ENCODE measurements at places on chromosomes 12 and 14.

DNA sequence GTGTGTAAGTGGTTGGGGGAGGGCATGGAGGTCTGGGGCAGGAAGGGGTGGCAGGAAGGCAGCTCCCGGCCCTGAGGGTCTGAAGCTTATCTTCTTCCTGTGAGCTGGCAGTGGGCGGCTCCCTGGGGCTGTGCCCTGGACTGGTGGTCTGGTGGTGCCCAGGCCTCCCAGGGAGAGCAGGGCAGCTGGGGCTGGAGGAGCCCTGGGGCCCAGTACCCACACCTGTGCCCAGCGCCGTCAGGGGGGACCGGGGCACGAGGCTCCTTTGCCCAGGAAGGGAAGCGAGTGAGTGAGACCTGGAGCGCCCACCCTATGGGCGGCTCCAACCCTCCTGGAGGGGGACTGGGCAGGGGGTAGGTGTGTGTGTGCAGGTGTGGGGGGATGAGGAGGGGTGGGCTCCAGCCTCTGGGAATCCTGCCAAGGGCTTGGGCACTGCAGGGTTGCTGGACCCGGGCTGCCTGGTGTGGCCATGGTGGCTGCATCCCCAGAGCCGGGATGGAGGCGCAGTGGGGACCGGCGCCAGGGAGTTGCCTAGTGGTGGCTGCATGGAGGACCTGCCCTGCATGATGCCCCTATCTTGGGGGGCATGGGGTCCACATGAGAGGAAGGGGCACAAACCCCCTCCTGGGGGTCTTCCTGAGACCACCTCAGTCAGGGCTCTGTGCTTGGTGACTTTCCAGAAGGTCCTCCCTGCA lies 353.6 kb downstream of the TMEM121 start:
- no peak for DNase-seq

DNA sequence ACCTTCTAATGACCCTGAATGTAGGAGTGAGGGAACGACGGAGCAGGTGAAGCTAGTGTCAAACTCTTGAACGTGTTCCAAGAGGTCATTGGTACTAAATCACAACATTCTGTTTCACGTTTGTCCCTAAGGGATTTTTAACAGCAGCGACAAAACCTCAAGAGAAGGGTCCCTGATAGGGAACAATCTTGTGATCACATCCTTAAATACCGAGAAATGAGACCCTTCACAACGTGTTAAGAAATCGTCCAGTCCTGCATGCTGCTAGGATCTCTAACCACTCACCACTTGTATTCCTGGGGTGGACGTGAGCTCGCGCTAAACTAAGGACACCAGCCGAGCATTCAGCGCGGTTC lies 134.1 kb upstream of the KRAS start:
- peak; percentile 10 for DNase-seq

DNA sequence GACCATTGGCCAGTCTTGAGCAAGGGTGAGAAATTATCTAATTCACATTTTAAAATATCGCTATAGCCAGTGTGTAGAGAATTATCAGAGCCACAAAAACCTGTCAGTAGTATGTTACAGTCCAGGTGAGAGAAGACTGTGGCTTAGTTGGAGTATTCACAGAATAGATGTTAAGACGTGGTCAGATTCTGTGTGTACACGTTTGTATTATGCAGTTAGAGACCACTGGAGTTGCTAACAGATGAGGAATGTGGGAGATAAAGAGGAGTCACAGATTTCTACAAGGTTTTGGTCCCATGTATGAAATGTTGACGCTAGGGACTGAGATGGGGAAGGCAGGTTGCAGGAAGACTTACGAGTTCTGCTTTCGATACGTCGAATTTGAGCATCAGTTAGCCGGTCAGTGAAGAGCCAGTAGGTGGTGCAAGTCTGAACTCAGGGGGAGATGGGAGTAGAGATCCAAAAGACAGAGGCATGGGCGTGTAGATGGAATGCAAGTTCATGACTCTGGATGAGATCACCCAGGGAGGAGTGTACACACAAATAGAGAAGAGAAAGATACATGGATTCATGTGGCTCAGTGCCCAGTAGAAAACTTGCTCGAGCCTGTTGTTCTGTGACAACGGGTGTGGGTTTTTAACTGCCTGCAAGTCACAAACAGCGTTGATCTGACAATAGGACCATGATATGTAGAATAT lies 114.8 kb upstream of the FLRT2 start:
- DNase-seq: peak; percentile 61

- DNase-seq: peak; percentile 72
Observed at GRCh38 chr14:86038387-86039042, 508.6 kb downstream of the FLRT2 start.

DNA sequence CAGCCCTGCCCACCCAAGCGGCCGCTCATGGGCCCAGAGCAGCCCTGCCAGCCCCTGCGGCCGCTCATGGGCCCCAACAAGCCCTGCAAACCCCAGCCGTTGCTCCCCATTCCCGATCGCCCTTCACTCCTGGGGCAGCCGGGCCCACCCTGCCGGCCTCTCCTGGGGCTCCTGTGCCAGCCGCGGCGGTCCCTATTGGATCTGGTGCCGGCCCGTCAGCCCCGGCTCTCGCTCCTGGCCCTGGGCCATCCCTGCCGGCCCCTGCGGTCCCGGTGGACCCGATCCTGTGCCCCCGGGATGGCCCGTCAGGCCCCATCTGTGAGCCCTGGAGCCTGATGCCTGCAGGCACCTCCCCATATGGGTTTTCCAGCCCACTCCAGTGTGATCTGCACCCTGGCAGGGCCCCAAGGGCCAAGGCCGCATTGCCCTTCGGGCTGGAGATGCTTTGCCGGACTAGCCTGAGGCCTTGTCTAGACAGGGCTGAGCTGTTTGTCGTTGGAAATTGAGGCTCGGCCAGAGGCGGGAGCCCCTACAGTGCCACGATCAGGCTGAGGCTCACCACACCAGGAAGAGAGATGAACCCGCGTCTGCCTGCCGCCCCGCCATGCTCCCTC lies 20.3 kb downstream of the FBRSL1 start:
- DNase-seq: no peak

DNA sequence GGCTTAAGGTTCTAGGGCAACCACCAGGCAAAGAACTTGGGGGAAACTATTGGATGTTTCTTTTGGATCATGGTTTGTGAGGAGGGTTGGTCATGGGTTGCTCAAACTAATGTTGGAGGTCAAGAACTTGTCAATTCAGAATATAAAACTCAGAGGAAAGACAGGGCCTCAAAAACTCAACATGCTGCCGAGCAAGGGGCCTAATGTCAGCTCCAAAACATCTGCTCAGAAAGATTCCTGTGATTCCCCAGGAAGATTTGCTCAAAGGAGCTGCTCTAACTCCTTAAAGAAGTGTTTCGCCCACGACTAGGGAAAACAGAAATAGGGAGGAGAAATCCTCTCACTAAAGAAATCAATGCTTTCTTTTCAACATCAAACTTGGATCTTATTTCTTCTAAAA lies 3.7 kb upstream of the IGF1 start:
- DNase-seq: no peak

DNA sequence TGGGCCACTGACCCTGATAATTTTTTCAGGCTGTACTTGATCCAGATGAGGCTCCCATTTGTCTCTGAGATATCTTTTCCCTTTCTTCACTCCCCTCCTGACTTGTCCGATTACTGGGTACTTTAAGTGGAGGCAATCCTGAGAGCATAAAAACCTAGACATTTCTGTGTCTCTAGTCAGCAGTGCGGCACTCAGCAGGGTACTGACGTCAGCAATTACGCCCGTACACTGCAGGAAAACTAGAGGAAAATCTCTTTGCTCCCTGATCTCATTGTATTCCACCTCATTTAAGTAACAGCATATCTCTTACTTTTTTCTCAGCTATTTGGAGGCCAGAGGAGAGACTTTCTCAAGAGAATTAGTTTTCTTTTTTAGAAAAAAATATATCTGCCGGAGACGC lies 315.5 kb upstream of the OR4E1 start:
- DNase-seq: no peak

DNA sequence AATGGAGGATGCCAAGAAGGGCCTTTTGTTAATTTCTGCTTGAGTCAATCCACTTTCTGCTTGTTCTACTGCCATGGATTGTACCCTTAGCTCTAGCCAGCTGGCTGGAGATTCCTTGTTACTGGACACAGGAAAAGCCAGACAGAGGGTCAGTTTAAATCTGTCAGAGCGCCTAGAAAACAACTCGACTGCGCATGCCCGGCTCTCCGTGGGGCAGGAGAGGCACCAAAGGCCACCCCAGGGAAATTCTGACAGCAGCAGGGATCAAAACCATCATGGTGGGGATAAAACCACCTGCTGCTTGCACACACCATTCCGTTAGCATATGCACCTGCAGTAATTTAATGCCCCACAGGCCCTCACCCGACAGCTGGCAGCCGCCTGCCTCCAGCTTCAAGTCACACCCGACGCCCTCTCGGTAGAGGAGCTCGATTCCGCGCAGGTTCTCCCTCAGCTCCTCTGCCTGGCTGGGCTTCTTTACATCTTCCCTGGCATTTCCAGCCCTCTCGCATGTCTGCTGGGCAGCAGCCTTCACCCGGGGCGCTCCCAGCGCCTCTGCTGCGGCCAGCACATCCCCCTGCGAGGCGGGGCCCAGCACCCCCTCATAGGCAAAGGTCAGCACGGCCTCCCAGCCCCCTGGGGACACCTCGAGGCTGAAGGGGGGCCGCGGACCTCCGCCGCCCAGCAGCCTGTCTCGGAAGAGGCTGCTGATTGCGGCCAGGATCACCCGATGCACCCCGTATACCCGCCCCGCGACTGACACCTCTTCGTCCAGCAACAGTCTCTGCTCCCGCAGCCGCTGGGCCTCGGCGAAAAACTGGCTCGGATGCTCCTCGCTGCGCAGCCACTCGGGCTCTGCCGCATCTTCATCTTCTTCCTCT lies 1.0 kb downstream of the KLHL33 start:
- peak; percentile 71 for DNase-seq

- DNase-seq: no peak
Observed at GRCh38 chr12:119447618-119448017, 113.1 kb downstream of the CCDC60 start.
